ENCODE measurements at places on chromosomes 5 and 9.

DNA sequence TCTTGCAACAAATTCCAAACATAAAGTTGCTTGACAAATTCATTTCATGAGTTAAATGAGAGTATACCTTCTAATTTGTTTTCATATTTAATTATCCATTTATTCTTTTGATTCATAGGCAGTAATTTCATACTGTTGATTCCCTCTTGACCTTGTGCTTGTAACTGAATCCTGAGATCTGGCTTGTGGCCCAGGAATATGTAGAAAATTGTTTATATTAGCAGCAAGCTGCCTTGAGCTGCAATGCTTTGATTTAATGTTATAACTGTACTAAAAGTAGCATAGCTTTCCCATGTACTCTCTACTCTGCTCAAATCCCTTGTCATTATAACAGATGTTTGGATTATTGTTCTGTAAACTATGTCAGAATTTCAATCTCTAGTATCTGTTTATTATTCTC is 780.7 kb downstream of the NR2F1-AS1 start:
- DNase-seq = no peak

DNA sequence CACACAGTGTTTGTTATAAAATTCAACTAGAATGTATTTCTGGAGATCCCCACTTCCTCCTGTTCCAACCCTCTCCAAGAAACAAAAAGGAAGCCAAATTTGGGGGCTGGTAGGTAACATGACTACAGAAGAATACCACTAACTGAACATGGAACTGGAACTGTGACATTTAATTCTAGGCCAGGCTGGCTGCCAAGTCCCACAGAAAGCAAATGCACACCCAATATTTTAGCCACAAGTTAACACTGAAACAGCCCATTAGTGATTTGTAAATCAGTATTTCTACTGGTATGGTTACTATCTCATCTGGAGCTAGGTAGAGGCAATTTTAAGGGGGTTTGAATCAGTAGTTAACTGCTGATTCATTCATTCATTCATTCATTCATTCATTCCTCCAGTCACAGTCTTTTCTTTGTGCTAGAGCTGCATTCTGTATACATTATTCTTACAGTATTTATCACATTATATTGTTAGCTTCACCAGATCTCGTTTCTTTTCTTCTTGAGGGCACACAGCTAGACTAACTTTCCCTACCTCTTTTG is 131.7 kb upstream of the GDNF start:
- no peak for DNase-seq

- DNase-seq = no peak
Measured at GRCh38 chr5:39863926-39864552, 439.3 kb upstream of the DAB2 start.

- no peak for DNase-seq
Measured at GRCh38 chr9:130444565-130445221, at the start of gene ASS1. TSS of gene ASS1 (plus strand) at chr9:130444961. CDS start at chr9:130452229, 7,268 bp downstream.

GRCh38 chr9:86301686-86302085 is 19.3 kb upstream of the ISCA1 start:
- DNase-seq = no peak

DNA sequence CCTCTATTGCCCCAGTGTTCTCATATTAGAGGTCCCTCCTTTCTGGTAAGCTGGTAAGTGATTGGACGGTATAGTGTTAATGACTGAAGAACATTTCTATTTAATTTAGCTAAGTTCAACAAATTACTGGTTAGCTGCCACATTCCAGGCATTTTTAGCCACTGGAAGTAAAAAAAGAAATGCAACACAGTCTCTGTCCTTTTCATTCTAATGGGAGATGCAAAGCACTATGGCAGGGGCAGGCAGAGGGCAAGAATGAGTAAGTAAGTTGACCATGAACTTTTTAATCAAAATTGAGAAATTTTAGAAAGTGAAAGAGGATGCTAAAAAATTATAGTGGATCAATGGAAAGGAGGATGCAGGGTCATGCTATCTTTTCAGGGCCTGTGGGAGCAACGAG is 137.4 kb downstream of the GPBP1 start:
- no peak for DNase-seq

- DNase-seq = no peak
Measured at GRCh38 chr9:125556046-125556721, 150.8 kb downstream of the MAPKAP1 start.

- no peak for DNase-seq
Measured at GRCh38 chr9:91777292-91777830, 172.7 kb downstream of the ROR2 start.

GRCh38 chr5:169933127-169933526 is 47.2 kb downstream of the INSYN2B start:
- DNase-seq = no peak

DNA sequence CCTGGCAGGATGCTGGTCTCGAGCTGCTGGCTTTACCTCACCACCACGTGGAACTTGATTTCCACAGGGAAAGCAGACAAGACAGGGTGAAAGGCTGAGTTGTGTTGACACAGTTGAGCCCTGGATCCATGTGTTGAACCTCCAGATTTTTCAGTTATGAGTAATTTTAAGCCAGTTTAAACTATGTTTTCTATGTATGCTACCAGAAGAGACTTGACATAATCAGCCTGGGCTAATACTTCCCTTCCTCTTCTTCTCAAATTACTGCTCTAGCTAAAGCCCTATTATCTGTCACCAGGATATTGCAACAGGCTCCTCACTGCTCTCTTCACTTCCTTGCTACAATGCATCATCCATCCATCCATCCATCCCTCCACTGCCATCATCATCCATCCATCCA is 12.0 kb upstream of the PHYKPL start:
- no peak for DNase-seq

GRCh38 chr9:111001526-111001925 is 36.7 kb downstream of the LPAR1 start:
- no peak for DNase-seq

GRCh38 chr5:157900644-157901043 is 41.7 kb upstream of the CLINT1 start:
- no peak for DNase-seq

DNA sequence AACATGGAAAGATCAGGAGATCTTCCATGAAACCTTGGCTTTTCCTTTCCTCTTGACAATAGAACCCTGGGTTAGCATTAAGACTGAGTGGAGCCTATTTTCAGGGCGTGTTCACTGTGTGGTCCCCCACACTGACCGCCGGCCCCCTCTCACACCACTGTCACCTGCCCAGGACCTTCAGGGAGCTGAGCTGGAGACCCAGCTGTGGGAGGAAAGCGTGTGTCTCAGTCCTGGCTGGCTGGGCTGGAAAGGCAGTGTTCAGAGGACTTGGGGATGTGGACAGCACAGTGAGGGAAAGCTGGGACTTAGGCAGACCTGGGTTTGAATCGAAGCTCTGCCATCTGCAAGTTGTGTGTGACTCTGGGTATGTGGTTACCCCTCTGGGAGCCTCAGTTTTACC is 268.1 kb downstream of the NSG2 start:
- no peak for DNase-seq

- peak; percentile 64 for DNase-seq
Measured at GRCh38 chr5:59810041-59810440, 83.5 kb downstream of the PDE4D start.

DNA sequence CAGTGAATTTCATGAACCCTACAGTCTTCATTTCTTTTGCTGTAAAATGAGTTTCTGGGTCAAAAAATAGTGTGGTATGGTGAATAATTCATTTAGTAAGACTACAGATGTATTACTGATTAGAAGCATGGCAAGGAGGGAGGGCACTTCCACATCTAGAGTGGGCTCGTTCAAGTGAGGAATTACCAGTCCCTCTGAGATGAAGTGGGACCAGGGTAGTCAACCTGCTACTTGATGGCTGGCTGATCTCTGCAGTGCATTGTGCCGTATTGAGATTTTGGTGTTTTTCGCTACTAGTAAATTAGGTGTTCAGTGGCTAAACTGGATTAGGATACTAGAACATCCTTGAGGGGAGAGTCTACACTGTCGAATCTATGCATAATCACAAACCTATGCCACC is 10.8 kb downstream of the CDC37L1 start:
- DNase-seq = no peak

DNA sequence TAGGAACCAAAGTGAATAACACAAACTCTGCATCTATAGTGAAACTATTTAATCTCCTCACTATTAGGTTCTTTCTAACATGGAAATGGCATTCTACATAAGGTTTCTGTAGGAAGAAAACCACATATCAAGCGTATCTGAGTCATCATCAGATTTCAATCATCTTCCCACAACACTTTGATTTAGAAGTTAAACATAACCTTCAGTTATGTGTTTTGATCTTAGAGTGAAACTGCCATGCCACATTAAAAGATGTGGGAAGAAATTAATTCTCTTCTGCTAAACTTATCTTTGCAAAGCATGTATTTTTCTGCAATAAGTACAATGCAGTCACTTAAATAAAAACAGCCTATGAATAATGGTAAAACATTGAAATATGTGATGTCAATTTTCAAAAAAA is 55.0 kb downstream of the MEF2C start:
- no peak for DNase-seq

DNA sequence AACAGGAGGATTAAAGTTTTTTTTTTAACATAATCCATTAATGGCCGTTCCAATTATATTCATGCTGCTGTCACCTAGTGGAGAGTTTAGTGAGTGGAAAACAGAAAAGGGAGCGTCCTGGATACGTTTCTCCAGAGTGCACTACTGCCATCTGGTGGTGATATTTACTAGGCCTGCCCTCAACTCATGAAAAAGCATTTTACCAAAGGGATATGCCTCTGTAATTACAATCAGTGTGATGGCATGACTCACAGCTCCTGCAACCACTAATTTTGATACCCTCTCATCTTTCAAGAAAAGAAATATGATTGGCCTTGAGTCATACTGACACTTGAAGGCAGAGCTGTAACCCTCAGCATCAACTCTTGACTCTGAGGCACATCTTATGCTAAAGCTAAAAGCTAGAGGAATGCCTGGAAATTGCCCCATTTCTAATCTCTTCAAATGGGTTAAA is 20.1 kb downstream of the MINAR2 start:
- no peak for DNase-seq

DNA sequence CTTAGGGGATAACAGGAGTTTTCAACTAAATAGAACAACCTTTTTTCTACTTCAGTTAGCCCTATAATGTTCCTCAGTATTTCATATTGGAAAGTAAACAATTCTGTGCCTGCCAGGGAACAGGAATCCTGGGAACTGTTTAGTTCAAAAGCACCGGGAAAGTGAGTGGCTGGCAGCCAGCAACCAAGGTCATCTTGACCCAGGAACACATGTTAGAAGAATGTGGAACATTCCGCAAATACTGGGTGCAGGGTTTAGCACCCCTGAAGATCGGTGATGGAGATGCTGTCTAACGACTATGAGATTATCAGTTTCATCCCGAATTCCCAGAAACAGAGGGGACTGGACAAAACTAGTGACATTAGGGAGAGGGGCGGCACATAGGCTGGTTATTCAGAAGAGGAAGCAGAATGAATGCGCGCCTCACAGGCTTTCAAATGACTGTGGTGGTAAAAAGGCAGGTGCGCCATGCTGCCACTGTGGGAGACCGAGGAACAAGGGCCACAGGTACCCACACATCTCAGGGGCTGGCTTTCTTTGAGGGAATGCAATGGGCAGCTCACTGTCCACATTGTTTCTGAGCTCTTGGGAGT is 51.2 kb downstream of the IPPK start:
- DNase-seq = no peak

DNA sequence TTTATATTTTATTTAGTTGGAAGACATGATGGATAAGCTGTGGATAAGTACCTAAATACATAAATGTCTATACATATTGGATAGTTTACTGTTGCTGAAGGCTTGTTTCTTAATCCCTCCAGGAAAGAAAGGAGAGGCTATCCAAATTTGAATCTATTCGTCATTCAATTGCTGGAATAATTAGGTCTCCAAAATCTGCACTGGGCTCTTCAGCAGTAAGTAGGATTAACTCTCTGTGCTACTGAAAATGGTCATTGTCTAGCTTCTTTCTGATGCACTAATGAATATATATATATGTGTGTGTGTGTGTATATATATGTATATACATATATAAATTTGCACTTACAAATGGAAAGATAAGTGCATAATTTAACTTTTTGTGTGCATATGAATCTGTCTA is 198.3 kb downstream of the FER start:
- no peak for DNase-seq

DNA sequence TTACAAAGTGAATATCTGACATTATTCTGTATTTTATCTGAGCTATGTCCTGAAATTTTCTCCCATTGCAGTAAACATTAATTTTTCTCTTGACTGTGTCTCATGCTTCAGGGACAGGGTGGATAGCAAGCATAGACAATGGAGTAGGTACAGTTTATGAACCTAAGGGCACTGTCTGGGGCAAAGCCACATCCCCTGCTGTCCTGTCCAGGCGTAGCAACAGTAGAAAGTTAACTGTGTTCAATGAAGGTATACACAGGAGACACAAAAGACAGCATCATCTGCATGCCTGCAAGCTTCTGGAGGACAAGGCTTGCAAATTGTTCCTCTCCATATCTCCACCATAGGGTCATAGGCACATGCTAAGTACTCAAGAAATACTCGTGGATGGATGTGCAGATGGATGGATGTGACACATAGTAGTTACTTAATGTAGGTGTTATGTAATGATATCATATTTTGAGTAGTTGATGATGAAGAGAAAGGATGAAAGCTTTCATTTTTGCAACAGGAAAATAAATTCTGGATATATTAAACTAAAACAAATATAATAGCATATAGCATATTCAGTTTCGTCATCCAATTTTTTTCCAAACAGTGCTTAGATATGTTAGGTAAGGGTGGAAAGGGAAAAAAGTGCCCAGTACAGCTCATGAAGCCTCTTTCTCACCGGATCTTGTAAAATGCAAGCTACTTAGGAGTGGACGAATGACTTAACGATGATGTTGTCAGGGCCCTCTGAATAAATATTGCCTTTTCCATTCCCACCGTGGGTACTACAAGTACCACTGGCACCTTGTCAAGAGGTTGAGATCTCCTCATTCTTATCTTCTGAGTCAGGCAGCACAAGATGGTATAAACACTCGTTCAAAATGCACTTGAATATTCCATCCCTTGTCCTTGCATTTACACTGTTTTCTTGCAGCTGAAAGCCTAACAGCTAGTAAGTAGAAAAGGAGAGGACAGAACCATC is 19.9 kb upstream of the ZSWIM6 start:
- no peak for DNase-seq

GRCh38 chr5:95723632-95724369 is 7.3 kb upstream of the RHOBTB3 start:
- DNase-seq = no peak

- DNase-seq = no peak
Measured at GRCh38 chr9:86765746-86766430, 181.4 kb downstream of the GAS1 start.

DNA sequence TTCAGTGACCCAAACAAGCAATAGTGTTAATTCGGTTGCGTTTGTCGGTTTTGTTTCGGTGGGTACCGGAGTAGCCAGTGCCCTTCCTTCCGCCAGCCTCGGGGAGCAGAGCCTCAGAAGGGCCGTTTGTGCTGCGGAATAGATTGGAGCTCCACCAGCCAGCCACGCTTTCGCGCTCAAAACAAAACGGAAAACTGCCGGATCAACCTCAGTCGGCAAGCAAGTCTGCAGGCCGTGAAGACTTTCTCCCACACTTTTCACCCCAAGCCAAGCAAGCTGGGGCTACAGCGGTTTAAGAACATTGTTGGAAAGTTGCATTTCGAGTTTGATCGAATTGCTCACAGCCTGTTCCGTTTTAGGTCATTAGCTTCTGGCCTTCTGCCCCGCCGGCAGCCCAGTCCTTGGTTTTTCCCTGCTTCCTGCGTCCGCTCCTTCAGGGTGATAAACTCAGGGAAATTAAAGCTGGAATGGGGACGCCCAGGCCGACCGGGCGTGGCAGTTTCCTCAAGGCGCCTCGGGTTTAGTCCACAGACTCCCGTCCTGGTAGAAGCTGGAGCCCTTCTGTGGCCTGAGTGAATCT is 803 bp upstream of the CCNO start:
- DNase-seq = no peak

- peak; percentile 64 for DNase-seq
Measured at GRCh38 chr5:2334719-2335118, 416.8 kb downstream of the IRX2 start.

- DNase-seq = no peak
Measured at GRCh38 chr5:107272954-107273353, 397.8 kb downstream of the EFNA5 start.

Measured in RWPE2 (cell line).